Femur (tissue), 1 donor: ENCODE measurements at places on chromosomes 12 and 14.

DNA sequence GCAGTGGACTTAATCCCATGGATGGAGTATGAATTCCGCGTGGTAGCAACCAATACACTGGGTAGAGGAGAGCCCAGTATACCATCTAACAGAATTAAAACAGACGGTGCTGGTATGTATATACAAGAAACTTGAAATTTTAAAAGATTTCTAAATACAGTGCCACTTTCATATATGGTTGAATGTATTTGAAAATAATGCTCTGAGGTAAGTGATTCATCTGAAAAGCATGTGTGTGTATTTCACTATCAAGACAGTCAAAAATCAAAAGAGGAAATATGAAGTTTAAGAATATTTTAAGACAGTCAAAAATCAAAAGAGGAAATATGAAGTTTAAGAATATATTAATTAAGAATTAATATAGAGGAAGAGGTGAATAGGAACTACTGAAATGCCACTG, 195.0 kb upstream of the PDZRN4 start:
- DNase-seq = no peak

DNA sequence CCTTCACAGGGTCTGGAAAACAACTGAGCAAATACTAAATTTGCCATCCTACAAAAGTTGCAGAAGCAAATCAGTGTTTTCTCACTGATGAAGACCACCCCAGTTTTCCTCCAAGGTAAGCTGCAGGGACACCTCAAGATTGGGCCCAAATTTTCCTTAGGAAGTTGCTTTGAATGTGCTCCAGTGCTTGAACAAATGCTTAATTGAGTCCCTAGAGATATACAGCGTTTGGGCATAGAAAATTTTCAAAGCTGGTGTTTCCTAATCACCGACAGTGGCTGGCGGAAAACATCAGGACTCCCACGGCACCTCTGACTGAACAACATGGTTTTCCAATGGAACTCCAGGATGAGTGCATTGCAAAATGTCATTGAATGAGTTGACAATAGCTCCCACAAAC, 92.5 kb upstream of the HMGA2 start:
- DNase-seq = no peak

GRCh38 chr12:85821206-85821605, 15.0 kb downstream of the RASSF9 start:
- DNase-seq = no peak

DNA sequence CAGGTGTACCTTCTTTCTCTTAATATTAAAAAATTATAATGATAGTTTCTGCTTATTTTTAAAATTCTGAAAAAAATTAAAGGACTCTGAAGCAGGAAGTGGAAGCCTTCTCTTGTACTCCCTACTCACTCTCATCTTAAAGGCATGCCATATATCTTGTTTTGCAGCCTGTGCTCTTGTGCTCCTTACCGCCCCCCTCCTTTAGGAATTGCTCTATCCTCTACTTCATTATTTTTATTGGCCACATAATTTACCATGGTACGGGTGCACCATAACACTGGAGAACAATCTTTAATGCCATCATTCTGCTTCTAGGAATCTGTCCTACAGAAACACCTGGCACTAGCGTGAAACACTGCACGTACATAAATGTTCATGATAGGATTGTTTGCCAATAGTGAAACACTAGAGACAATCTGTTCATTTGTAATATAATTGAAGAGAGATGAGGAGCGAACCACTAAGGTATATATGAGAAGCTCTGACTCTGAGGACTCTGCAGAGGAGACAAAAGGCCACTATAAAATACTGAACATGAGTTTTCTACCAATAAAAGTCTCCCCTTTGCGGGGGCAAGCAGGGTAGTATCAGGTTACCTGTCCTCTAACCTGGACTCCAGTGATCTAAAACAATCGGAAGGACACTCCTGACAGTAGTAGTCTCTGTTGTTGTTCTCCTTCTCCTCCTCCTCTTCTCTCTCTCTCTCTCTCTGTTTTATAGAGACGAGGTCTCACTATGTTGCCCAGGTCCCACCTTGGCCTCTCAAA, 6.3 kb upstream of the NYNRIN start:
- no peak for DNase-seq

DNA sequence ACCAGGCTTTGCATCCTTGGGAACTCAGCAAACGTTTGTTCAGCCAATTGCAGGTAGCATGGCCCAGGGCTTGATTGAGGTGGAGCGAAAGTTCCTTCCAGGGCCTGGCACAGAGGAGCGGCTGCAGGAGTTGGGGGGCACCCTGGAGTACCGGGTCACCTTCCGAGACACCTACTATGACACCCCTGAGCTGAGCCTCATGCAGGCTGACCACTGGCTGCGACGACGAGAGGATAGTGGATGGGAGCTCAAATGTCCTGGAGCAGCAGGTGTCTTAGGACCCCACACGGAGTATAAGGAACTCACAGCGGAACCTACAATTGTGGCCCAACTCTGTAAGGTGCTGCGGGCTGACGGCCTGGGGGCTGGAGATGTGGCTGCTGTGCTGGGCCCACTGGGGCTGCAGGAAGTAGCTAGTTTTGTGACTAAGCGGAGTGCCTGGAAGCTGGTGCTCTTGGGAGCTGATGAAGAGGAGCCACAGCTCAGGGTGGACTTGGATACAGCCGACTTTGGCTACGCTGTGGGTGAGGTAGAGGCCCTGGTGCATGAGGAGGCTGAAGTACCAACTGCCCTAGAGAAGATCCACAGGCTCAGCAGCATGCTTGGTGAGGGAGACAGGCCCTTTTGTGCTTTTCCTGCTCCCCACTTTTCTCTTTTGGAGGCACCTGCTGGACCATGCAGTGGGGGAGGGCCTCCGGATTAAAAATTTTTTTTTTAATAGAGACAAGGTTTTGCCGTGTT, 799 bp downstream of the THTPA start:
- no peak for DNase-seq
